Inflammatory macrophage (primary cell): ENCODE measurements at places on chromosomes 4 and X.

GRCh38 chr4:121457278-121457875 is 76.6 kb upstream of the QRFPR start:
- DNase-seq = no peak

DNA sequence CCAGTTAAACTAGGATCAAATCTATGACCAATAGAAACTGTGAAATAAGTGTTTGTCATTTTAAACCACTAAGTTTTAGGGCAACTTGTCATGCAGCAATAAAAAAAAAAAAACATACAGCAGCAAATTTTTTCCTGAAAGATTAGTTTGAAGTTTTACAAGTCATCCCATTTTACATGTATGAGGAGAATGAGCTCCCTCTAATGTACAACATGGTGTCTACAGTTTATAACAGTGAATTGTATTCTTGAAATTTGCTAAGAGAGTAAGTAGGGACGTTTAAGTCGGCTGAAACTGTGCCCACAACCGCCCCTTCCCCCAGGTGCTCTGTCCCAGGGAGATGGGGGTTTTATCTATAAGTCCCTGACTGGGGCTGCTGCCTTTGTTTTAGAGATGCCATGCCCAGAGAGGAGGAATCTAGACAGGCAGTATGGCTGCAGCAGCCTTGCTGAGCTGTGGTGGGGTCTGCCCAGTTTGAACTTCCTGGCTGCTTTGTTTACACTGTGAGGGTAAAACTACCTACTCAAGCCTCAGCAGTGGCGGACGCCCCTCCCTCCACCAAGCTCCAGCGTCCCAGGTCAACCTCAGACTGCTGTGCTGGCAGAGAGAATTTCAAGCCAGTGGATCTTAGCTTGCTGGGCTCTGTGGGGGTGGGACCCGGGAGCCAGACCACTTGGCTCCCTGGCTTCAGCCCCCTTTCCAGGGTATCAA is 499.3 kb upstream of the CT83 start:
- no peak for DNase-seq

DNA sequence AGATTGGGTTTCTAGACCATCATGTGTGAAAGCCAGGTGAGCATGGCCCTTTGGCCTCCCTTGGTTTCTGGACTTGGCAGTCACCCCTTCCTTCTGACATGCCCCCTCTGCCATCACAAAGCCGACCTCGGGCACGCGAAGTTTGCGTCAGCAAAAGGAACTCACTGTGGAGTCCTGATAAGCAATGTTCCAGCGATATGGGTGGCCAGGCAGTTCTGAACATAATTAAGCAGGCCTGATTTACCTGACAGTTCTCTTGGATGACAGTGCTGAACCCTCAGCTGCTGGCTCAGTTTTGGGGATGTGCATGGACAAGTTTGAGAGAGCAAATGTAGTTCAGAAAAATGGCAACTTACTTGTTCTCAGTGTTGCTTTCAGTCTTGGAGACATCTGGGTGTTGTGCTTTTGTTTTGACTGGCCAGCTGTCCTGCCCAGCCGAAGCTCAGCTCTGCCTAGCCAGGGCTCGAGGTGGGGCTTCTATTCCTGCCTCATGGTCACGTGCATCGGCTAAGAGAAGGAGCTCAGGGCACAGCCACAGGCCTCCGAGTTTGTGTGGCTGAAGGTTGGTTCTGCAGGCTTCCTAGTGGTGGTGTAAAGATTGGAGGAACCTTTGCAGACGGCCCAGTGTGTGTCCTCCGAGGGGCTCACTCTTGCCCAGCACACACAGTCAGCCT is 78.3 kb downstream of the CLDN34 start:
- no peak for DNase-seq

DNA sequence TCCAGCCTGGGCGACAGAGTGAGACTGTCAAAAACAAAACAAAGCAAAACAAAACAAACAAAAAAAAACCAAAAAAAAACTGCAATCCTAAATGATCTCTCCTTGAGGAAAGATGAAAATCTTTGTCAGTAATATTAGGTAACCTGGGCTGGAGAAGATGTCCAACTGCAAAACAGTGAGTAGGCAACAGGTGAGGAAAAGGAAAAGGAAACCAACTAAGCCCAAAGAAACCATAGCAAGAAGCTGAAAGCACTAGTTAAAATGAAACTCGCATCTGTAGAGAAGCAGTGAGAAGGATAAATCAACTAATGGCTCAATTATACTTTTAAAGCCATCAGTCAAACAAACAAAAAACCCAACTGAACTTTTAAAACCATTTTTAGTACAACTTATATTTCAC is 54.2 kb downstream of the ENOX2 start:
- no peak for DNase-seq

DNA sequence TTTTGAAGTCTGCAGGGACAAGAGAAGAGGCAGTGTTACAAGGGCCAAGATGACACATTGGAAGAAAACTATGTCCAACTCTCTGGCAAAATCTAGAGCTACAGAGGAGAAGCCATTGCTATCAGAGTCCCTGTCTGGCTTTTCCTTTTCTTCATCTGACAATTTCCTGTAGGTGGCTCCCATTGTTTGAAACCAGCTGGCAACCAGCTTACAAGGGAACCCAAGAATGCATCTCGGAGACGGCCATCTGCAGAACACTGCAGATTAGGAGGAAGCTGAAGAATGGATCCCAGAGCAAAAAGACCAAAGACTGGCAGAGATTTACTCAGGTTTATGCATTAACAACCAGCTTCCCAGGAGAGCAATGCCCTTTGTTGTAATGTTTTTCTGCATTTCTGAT is 216.2 kb upstream of the CTSO start:
- no peak for DNase-seq

DNA sequence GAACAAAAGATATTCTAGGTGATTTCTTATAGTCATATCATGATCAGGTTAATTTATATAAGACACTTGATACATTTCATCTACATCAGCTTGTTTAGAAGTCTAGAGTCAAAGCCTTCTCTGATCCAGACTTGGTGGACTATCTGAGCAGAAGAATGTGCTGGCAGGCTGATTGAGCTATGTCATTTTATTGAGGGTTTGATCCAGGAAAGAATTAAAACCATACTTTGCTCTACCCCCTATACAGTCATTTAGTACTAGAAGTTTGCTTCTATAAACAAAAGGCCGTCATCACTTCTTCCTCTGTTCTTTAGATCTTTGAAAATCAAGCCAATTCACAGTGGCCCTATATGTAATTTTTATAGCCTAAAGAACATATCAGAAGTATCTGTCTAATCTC is 173.1 kb upstream of the PITX2 start:
- DNase-seq = no peak

- no peak for DNase-seq
Measured at GRCh38 chr4:9861561-9861960, 80.1 kb downstream of the DRD5 start.

- no peak for DNase-seq
Measured at GRCh38 chrX:80316526-80316925, 103.7 kb upstream of the TENT5D start.

DNA sequence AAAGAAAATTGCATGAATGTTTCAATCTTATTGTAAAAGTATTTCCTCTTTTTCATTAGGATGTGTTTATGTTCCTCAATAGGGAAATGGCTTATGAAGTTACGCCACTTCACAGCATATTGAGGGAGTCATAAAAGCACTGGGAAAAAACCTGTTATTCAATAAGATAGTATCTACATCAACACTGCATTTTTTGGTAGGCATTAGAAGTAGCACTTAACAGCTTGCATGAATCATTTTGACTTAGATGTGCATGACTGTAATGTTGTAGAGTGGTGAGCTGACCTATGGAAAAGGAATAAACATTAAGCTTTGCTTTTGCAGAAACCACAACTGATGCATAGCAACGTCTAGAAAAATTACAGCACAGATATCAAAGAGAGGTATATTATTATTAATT is 111.2 kb upstream of the GRXCR1 start:
- peak; percentile 1 for DNase-seq

- DNase-seq = no peak
Measured at GRCh38 chrX:11970578-11971359, 167.5 kb upstream of the FRMPD4 start.

- peak; percentile 89 for DNase-seq
Measured at GRCh38 chr4:48331577-48332330, 9.6 kb upstream of the SLAIN2 start.

DNA sequence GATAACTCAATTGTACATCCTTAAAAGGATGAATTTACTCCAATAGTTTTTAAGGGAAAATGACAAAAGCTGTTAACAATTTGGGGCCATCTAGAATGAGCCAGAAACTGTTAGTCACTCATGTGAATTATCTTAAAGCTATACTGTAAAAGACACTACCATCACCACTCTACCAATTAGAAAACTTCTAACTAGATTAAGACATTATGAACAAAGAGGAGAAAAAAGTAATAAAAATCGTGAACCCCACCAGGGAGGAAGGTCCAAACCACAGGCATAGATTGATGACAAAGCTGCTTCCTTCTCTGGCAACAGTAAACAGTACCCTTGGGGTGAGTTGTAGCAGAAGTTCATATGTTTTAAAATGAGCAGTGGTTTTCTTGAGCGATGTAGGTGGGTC is 106.1 kb downstream of the PDGFC start:
- DNase-seq = peak; percentile 2
